ENCODE measurements at places on chromosomes 3 and 15.

DNA sequence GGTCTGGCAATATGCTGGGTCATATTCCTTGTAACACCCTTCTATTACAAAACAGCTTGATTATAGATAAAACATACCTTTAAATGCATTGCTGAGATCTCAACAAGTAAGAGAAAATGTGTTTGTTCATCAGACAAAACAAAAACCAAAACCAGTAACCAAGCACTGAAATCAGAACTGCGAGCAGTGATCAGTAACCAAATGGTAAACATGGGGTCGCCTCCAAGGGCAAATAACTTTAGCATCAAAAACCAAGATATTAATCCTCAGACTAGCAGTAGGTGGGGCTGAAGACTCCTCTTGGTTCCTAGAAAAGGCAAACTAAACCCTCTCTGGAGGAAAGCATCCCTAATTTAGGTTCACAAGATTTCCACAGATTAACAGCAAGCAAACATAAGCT is 6.6 kb upstream of the HESX1 start:
- DNase-seq: no peak

DNA sequence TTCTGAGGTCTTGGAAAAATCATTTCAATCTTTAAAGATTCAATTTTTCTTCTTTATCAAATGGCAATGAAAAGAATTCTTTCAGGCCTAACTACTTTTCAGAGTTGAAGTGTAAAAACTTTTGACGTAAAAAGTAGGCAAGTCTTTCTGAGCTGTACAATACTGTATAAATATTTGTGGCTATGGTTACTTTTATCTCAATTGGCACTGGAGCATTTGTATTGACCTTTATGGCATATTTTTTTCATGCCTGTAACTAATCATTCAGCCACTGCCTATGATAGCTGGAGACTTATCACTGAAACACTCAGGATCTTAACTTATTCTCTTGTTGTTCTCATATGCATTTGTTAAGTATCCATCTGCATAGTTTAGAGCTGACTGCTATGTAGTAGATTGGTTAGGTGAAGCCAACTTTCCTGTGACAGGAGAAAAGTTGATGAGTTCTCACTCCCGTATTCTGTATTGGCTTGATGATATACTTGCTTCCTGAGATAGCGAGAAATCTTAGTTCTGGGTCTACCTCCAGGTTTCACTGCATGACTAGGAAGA is 290.4 kb upstream of the TBL1XR1 start:
- no peak for DNase-seq

DNA sequence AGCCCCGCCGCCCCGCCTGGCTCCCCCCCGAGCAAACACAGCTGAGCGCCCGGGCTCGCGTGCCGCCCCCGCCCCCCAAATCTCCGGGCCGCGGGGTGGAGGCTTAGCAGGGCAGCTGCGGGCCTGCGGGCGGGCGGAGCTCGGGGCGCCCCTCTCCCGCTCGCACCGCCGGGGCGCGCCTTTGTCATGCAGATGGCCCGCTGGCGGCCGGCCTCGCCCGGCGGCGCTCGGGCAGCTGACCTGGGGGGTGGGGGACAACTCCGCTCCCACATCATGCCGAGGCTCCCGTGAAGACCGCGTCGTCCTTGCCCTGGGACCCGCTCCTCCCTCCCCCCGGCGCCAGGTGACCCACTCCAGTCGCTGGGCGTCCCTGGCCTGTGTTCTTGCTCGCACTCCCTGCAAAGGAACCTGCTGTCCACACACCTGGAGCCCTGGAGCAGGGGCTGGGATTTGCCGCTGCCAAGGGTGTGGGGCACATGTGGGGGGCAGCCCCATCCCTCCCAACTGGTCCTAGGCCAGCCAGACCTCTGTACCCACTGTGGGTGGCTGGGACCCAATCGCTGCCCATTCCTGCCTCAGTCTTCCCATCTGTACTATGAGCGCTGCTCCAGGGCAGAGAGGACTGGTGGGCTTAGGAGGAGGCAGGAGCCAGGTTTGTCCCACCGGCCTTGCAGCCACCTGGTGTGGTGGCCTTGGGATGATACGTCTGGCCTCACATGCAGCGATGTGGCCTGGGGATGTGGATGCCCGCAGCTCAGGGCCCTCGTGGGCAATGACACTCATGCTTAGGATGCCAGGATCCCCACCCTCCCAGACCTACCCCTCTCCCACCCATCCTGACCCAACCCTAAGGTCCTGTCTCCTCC is 33.5 kb downstream of the DNAJB8 start:
- DNase-seq: no peak

GRCh38 chr3:149566292-149566975 is 91.4 kb downstream of the WWTR1 start:
- no peak for DNase-seq

GRCh38 chr15:65275104-65275727 is 11.5 kb downstream of the PARP16 start:
- no peak for DNase-seq

GRCh38 chr3:12353796-12354525 is 65.1 kb downstream of the PPARG start:
- no peak for DNase-seq

DNA sequence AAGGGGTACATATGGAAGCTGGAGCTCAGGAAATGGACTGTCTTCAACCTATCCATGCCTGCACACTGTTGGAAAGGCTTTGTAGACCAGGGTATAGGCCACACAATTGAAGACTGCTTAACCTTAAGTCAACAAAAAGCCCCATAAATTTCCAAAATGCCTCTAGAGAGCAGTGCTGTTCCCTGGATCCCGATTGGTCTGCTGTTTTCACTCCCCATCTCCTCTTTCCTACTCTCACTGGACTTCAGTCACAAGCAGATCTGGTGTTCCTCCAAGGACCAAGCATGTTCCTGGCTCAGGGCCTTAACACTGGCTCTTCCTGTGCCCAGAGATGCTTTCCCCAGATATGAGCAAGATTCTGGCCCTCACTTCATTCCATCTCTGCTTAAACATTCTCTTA is 22.8 kb upstream of the LRRC34 start:
- no peak for DNase-seq

GRCh38 chr3:50047426-50047825 is 41.3 kb upstream of the RBM5 start:
- no peak for DNase-seq

DNA sequence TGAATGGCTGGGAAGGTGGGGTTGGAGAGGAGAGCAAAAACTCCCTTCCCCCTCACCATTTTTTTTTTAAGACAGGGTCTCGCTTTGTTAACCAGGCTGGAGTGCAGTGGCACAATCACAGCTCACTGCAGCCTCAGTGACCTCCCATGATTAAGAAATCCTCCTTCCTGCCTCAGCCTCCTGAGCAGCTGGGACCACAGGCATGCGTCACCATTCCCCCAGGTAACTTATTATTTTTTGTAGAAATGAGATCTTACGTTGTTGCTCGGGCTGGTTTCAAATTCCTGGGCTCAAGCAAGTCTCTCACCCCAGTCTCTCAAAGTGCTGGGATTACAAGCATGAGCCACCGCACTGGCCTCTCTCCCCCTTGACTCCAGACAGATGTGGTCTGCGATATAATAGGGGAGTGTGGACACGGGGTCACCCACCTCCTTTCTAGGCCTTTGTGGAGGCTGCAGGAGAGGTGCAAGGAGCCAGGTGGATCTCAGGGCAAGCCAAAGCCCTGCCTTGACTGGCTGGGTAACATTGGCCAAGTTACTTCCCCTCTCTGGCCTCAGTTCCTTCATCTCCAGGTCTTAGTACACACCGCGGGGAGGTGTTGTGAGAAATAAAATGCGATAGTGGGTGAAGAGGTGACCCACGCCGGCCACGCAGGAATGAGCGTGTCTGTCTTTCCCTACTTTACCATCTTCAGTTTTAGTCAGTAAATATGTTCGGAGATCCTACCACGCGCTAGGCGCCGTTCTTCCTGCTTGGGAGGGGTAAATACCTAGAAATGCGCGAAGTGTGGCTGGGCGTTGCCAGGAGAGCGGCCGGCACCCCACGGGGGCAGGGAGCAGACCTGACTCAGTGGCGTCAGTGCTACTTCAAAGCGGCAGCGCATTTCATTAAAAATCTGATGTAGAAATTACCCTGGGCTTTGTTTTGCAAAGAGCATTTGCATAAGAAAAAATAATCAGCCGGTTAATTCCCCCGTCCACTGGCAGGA is 20.2 kb upstream of the CORO2B start:
- no peak for DNase-seq

- DNase-seq: no peak
Observed at GRCh38 chr3:72633534-72633933, 214.7 kb downstream of the SHQ1 start.

GRCh38 chr15:58562135-58562534 is 130.3 kb downstream of the LIPC start:
- no peak for DNase-seq

- no peak for DNase-seq
Observed at GRCh38 chr3:550471-550870, 353.9 kb downstream of the CHL1 start.

DNA sequence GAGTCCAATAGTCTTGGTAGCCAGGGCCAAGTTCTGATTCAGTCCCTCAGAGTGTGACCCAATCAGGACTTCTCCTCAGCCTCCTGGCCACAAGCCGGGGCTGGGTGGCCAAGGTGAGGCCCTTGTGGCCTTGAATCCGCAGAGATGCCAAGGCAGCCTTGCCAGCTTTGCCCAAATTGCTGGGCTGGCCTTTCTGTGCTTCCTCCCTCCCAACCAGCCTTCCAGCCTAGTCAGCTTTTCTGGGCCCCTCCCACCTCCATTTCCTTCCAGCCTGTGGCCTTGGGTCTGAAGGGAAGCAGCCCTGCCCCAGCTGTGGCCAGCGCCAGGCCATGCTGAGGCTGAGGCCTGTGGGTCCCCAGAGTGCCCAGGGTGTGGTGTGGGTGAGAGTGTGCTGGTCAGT is 34.3 kb upstream of the ANKDD1A start:
- no peak for DNase-seq

- DNase-seq: no peak
Observed at GRCh38 chr3:22982981-22983587, 220.0 kb upstream of the UBE2E2 start.

GRCh38 chr3:47590216-47590615 is 11.6 kb upstream of the CSPG5 start:
- DNase-seq: no peak

DNA sequence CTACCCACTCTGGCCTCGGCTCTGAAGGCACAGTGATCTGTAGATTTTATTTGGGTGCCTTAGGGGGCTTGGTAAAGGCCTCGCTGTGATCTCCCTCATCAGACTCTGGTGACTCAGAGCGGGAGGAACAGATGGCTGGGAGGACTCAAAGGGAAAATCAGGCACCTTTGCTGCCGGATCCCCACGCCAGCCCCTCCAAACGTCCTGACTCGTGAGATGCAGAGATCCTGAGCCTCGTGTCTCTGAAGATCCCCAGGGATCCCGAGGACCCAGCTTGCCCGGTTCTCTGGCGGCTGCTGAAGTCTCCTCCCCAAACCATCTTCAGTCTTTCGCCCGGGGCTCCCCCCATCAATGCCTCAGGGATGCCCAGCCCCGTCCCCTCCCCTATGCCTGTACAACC is 32.8 kb downstream of the MUC20 start:
- DNase-seq: no peak

- DNase-seq: no peak
Observed at GRCh38 chr3:63613561-63613960, 38.9 kb upstream of the SNTN start.

DNA sequence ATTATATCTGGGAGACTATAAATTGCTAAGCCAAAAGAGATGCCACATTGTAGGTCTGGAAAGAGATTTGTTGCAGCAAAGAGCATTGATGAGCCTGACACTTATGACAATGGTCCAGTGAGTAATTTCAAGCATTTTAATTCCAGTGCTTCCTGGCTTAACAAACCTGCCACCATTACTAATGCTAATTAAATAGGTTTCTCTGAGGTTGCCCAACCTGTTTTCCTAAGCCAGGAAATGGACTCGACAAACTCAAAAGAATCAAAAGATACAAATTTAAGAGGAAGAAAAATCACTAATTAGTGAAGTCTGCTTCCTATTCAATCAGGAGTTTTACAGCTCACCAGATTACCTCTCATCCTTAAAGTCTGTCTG is 36.7 kb upstream of the CTDSPL start:
- no peak for DNase-seq

- DNase-seq: no peak
Observed at GRCh38 chr3:5057857-5058324, 64.2 kb upstream of the ARL8B start.

GRCh38 chr3:154384479-154384878 is 45.5 kb downstream of the GPR149 start:
- no peak for DNase-seq

DNA sequence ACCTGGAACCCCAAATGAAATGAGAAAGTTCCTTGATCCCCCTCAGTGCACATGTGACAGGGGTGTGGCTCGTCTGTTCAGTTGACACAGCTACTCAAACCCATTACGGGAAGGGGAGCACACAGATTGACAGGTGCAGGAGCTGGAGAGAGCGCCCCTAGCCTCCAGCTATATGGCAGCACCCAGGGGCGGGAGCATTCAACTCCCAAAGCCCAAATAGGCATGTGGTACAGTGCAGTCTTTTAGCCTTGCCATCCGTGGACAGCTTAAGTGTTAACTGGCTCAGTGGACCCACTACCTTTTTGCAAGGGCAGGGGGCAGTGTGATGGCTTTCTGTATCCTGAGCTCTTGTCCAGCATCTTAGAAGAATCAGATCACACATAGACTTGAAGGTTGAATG is 1374.2 kb upstream of the ALCAM start:
- no peak for DNase-seq

GRCh38 chr15:81781395-81781794 is 264.4 kb downstream of the MEX3B start:
- DNase-seq: no peak

DNA sequence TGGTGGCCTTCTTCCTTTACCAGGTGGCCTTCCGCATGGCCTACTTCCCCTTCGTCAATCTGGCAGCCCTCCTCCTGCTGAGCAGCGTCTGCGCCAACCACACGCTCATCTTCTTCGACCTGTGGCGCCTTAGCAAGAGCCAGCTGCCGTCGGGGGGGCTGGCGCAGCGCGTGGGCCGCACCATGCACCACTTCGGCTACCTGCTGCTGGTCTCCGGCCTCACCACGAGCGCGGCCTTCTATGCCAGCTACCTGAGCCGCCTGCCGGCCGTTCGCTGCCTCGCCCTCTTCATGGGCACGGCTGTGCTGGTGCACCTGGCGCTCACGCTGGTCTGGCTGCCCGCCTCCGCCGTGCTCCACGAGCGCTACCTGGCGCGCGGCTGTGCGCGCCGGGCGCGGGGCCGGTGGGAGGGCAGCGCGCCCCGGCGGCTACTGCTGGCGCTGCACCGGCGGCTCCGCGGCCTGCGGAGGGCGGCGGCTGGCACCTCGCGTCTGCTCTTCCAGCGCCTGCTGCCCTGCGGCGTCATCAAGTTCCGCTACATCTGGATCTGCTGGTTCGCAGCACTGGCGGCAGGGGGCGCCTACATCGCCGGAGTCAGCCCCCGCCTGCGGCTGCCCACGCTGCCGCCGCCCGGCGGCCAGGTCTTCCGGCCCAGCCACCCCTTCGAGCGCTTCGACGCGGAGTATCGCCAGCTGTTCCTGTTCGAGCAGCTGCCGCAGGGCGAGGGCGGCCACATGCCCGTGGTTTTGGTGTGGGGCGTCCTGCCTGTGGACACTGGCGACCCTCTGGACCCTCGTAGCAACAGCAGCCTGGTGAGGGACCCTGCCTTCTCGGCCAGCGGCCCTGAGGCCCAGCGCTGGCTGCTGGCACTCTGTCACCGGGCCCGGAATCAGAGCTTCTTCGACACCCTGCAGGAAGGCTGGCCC is 9.9 kb downstream of the DISP2 start:
- DNase-seq: no peak

GRCh38 chr15:64703632-64703959 is 71.8 kb downstream of the RBPMS2 start:
- DNase-seq: no peak

GRCh38 chr3:131371688-131372066 is 9.9 kb upstream of the NUDT16 start:
- DNase-seq: no peak

Measured in NCI-H2081 treated with DMSO at 0.1 percent for 48 hours (cell line).